ENCODE measurements at places on chromosomes 3 and 15.

DNA sequence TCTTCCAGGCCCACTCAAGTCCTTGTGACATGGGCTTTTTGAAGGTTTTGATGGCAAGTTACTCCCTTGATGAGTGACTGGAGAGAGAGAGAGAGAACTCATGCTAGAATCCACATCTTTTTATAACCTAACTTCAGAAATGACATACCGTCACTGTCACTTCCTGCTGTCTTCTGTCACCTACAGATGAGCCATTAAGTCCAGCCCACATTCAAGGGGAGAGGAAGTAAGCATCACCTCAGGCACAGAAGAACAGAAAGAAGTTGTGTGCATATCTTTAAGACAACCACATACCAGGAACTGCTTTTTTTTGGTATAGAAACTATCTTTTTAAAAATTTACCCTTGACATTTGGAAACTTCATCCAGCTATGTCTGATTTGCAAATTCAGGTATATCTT is 16.6 kb upstream of the TXNRD3 start:
- no peak for DNase-seq

- DNase-seq, result no peak
These were observed 145.1 kb downstream of the LPP start for GRCh38 chr3:188299068-188299467.

DNA sequence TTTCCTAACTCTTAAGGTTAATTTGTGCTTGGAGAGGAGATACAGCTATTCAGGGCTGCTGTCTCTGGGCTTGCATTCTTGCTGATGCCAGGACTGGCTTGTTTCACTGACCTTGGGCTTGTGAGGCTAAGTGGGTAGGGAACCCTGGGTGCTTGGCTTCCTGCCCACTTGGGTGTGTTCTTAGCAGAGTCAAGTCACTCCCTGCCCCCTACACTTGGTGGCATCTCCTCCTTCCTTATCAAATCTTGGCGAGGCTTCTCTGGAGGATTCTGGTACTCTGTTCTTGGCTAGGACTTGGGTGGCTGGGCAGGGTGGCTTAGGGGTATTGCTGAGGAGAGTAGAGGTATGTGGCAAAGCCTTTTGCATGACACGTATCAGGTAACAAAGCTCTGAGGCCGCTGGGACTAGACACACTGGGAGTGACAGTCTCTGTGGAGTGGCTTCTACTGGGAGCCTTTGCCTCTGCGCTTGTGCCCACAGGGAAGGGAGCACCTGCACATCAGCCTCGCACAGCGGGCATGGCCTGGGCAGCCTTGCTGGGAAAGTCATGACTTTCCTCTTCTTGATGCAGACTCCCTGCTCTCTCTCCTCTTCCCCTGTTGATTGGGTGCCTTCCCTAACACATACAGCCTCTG is 41.8 kb downstream of the CHCHD6 start:
- DNase-seq, result no peak

- no peak for DNase-seq
These were observed 15.1 kb upstream of the TMEM158 start for GRCh38 chr3:45241206-45241605.

GRCh38 chr15:84082739-84083138 is 152.8 kb upstream of the GOLGA6L4 start:
- DNase-seq, result no peak

GRCh38 chr15:99566157-99566897 is 543 bp downstream of the MEF2A start:
- DNase-seq, result no peak

- DNase-seq, result no peak
These were observed 23.7 kb downstream of the STAG1 start for GRCh38 chr3:136728473-136728872.

- DNase-seq, result peak; percentile 79
These were observed 730.3 kb downstream of the ZNF385D start for GRCh38 chr3:21020681-21021080.

DNA sequence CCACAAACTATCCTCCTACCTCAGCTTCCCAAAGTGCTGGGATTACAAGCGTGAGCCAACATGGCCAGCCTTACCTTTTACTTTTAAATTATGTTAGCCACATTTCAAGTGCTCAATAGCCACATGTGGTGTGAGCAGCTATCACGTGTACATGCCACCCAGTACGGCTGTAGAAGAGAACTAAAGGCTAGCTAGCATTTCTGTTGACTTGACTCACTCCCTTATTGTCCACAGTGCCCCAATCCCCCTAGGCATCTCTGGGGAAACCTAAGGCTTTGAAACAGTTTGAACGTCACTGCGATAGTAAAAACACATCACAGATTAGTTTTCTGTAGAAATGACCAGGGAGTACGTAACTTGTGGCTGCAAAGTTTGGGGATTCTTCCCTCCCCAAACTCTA is 12.0 kb downstream of the C15orf40 start:
- DNase-seq, result no peak

- DNase-seq, result no peak
These were observed 76.3 kb downstream of the RAB11A start for GRCh38 chr15:65945616-65946015.

- DNase-seq, result peak; percentile 3
These were observed 34.0 kb downstream of the ARIH2 start for GRCh38 chr3:48952510-48953118.

GRCh38 chr3:77038468-77038929 is 1.4 kb upstream of the ROBO2 start:
- DNase-seq, result peak; percentile 92

- DNase-seq, result no peak
These were observed 281.3 kb downstream of the FGF12 start for GRCh38 chr3:192445770-192446644.

- no peak for DNase-seq
These were observed 13.0 kb downstream of the DNAJB8 start for GRCh38 chr3:128453501-128454309.

- DNase-seq, result no peak
These were observed 28.9 kb downstream of the UBE2E2 start for GRCh38 chr3:23232016-23232415.

GRCh38 chr3:134650431-134651346 is at the start of gene KY:
Gene KY (minus strand): TSS chr3:134651022. CDS start chr3:134650960, 62 bp downstream.
- peak; percentile 67 for DNase-seq
